ENCODE measurements at places on chromosomes 7 and 10. TPM values are rescaled to one million over a fixed set of nuclear protein-coding genes. Genes with fewer than 3 reads are reported as not detected.

- DNase-seq = no peak
These were observed 9.7 kb downstream of the EXOC6 start for GRCh38 chr10:92857904-92858514.

DNA sequence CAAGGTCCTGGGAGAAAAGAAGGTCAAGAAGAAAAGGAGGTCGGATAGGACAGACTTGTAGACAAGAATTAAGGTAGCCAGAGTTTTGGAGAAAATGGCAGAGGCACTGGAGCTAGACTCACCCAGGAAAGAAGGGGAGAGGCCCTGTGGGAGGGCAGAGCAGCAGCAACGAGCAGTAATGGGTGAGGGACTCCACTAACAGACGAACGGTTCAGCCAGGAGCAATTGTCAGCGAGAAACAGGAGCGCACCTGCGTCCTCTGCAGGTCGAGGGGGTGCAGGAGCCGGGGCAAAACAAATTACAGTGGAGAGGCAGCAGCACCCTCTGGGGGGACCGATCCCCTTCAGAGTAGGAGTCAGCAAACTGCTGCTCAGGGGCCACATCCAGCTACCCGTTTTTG is 18.5 kb upstream of the IGFBP3 start:
- no peak for DNase-seq

DNA sequence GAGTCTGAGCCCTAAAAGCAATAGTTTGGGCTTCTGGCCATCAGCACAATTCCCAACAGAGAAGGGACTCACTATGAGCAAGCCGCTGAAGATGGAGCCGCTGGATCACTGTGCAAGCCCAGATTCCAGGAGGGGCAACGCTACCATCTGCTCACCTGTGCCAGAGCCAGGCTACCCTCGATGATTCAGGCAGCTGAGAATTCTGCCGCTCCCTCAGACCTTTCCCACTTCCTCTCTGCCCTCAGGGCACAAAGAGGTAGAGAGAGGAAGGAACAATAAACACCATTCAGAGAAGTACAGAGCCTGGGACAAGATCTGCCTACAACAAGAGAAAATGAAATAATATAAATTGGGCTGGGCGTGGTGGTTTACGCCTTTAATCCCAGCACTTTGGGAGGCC is 98.1 kb downstream of the MYOF start:
- peak; percentile 28 for DNase-seq

DNA sequence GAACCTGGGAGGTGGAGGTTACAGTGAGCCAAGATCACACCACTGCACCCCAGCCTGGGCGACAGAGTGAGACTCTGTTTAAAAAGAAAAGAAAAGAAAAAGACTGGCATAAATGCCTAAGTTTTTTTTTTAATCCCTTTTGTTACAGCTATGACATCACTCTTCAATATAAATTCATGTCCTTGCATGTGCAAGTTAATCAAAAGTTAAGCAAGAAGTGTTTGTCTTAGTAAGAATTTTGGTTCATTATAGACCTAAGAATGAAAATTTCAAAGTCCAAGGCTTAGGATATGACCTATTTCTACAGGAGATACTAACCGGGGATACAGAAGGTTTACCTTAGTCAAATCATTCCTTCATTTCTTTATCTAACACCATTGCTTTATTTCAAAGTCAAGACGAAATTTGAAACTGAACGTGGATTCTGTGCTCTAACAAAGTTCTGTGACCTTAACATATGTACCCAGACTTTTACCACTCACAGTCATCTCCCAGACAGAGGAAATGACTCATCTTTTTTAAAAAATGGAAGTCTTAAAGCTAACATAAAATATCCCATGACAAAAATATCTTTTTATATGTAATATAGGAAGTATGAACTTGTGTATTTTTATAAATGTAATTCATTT is 29.3 kb upstream of the ITGB8 start:
- peak; percentile 52 for DNase-seq

DNA sequence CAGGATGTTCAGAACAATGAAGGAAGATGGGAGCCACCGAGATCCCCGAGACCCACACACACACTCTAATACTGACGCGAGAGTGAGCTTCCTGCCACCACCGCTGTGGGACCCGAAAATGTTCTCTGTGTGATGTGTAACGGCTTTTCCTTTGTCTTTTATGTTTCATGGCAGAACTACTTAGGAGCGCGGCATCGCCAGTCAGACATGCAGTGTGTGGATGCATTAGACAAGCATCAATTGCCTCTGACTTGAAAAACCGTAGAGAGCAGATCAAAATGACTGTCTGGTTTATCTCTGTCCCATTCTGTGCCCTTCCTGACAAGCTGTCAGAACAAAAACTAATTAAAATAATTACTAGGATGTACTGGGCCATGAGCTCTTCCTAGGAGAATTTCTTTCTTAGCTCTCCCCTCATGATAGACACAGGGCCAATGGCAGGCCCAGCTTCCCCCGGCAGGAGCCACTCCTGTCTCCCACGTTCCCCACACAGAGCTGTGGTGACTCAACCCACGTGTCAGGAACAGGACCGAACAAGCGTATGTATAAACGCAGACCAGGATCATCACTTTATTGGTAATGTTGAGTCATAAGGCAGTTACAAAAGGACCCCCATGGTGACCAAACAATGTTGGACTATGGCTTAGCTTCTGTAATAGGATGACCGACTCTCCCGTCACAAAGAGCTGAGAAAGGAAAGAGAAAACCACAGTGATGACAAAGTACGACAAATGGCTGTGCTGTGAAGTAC is 705.0 kb downstream of the PARD3 start:
- no peak for DNase-seq

GRCh38 chr7:16734148-16734726 is 19.3 kb upstream of the TSPAN13 start:
- DNase-seq = no peak

GRCh38 chr7:131483586-131483985 is 72.8 kb downstream of the PODXL start:
- DNase-seq = no peak

DNA sequence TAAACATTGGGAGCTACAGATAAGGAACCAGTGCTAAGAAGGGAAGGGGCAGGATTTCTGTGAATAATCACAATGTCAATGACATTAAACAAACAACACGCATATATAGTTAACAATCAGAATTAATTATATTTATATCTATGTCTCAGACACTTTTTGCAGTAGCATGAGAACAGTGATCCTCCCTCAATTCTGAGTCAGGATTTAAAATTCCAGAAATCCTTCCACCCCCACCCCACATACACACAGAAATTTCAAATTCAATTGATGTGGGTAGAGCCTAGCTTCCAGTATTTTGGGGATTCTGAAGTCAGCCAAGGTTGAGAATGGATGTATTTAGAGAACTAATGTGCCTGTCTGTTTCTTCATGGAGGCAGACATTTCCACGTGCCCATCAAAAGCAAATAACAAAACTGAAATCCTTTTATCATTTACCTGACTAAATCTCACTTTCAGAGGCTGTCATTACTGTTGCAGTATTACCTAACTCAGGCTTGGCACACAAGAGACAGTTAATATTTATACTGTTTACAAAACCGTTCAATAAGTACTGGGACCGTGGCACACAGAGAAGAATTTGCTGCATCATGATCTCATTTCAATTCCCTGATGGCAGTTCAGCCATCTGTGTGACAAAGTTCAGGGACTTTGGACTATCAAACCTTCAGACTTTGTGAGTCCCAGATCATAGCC is 116.6 kb upstream of the PALS2 start:
- no peak for DNase-seq

- DNase-seq = no peak
These were observed 554.3 kb upstream of the MGMT start for GRCh38 chr10:128912568-128913311.

- no peak for DNase-seq
These were observed 120.6 kb downstream of the ZWINT start for GRCh38 chr10:56240471-56240870.

- no peak for DNase-seq
These were observed 469.6 kb upstream of the NRG3 start for GRCh38 chr10:81405399-81405798.

DNA sequence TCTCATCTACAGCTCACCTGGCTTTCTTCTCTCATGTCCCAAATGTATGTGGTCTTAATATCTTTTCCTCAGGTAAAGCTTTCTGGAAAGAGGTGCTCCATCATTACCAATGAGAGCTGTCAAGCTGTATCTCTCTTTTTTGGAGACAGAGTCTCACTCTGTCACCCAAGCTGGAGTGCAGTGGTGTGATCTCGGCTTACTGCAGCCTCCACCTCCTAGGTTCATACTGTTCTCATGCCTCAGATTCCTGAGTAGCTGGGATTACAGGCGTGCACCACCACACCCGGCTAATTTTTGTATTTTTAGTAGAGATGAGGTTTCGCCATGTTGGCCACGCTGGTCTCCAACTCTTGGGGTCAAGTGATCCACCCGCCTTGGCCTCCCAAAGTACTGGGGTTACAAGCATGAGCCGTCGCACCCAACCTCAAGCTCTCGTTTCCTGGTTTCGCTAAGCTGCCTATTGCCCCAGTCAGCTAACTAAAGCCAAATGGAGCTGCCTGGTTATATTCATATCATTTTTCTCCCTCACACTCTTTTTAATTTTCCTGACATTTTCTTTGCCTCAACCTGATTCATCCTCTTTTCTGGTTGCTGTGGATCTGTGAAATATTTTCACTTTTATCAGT is 60.5 kb downstream of the SUFU start:
- no peak for DNase-seq

- peak; percentile 90 for DNase-seq
These were observed 94.0 kb upstream of the ZMIZ1 start for GRCh38 chr10:78974617-78975317.

- DNase-seq = no peak
These were observed 21.9 kb upstream of the ACSL5 start for GRCh38 chr10:112352044-112352443.

DNA sequence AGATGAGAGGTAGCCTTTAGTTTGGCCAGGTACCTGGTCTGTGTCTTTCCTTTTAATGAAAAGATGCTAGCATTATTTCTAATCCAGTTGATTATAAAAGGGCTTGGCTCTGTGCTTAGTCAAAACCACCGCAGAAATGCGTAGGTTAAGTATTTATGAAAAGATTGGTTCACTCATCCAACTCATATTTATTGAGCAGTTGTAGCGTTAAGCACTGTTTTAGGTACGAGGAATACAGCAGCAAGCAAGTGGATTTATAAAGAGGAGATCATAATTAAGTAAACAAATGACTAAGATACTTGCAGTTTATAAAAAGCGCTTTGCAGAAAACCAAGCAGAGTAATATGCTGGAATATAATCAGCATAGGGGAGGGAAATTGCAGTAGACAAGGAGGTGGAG is 129.8 kb downstream of the PPP1R17 start:
- DNase-seq = no peak

GRCh38 chr7:111215550-111215949 is 124.6 kb downstream of the LRRN3 start:
- no peak for DNase-seq

DNA sequence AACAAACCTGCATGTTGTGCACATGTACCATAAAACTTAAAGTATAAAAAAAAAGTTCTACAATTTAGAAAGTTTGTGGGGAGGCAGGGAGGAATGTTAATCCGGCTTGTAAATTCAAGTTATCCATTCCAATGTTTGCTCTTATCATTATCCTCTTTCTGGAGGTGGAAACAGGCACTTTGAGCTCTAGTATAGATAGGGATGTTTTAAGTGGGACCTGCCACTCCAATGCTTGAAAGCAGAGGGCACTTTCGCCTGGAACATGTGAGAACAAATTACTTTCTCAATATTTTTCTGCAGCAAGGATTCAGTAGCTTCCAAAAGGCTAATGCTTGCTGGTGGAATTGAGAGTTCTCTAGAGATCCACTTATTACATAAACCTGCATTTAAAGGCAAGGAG is 45.6 kb downstream of the FEZF1 start:
- DNase-seq = no peak

DNA sequence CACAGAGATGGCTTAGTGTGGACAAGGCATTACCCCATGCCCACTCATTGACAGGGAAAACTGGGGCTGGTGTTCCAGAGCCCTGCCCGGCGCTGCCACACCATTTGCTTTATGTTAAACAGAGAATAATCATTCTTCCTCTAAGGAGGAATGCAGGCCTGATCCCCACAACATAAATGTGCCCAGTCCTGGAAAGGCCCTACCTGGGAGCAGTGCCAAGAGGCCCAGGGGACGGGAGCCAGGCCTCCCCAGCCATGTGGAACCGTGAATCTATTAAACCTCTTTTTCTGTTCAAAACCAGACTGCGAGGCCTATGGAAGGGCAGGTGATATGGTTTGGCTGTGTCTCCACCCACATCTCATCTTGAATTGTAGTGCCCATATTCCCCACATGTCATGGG is 264.1 kb downstream of the GRID1 start:
- DNase-seq = no peak

GRCh38 chr10:119461380-119461779 is 81.1 kb downstream of the RGS10 start:
- no peak for DNase-seq

DNA sequence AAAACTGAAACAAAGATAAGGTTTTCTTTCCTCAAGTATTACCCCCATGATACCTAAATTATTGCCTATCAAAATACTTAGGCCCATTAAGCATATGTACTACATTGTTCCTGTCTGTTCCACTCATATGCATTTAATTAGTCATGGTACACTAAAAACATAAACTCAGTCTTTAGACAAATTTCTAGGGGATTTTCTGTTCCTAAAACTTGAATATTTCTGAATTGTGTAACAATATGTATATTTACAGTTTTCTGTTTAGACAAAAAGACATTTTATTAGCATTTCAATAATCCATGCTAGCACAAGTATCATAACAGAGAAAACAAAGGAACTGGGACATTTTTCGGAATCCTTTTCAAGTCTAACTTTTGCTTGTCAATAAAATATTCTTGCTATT is 234.2 kb downstream of the CRPPA start:
- no peak for DNase-seq

DNA sequence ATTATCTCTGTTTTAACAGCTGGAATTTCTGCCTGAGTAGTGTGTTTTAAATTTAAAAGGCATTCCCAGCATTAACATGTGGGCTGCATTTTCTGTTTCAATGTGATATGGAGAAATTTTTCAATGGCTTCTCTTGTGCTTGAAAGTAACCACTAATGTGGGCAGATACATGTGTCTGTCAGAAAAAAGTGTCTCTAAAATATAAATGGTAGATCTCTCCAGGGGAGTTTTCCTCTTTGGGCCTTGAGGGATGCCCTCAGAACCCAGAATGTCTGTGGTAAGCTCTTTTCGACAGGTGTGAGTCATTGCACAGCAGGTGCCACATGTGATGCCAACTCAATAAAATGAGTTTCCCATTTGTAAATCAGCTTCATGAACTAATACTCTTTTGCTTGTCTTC is 221.1 kb downstream of the SEMA3E start:
- no peak for DNase-seq

GRCh38 chr10:11256896-11257295 is 239.2 kb downstream of the CELF2 start:
- no peak for DNase-seq

GRCh38 chr7:70408891-70409290 is 723.1 kb upstream of the GALNT17 start:
- no peak for DNase-seq

GRCh38 chr10:116201011-116201410 is 72.0 kb downstream of the GFRA1 start:
- DNase-seq = no peak

- no peak for DNase-seq
These were observed 89.3 kb upstream of the RET start for GRCh38 chr10:42987575-42987974.

The GDF10 gene
- not detected for total RNA-seq

The CYP3A7 gene
- not detected for total RNA-seq

The CYP2C19 gene
- total RNA-seq = not detected

The TECPR1 gene
- 66.2 TPM for total RNA-seq

The KLHDC10 gene
- 26.9 TPM for total RNA-seq

The FAM25C gene
- total RNA-seq = not detected
